ENCODE measurements at places on chromosomes 12 and 14.

DNA sequence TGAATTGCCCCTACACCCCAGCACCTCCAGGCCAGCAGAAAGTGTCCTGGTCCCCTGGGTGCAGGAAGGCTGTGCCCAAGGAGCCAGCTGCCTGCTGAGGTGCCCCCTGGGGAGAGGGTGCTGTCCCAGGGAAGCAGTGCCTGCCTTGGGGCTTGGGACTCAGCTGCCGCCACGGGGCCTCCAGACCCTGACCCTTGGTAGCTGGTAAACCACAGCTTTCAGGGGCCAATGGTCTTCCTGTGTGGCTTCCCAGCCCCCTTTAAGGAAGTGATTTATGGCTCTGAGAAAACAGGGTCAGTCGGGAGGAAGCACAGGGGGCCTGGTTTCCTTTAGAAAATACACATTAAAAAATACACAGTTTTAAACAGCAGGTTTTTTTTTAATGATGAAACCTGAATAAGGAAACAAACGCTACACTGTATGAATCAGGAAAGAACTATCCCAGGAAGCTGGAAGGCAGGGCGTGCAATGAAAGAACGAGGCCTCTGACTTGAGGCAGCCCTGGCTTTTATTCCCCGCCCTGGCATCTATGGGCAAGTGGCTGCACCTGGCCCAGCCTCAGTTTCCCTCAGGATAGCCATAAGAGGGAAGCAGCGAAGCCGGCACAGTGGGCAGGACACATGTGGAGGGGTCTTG is 40.6 kb upstream of the EML1 start:
- no peak for DNase-seq

DNA sequence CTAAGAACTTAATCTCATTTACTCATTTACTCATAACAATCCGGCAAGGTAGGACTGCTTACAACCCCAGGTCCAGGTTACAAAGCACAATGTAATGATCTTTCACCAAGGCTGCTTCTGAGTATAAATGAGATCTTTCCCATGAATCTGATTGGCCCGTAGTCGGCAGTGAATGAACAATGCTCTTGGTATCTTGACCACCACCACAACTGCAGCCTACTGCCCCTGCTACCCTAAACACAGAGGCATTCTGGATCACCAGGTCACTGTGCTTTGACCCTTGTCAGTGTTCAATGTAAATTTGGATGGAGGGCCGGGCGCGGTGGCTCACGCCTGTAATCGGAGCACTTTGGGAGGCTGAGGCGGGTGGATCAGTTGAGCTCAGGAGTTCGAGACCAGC is 15.9 kb downstream of the FAM181A start:
- DNase-seq, result no peak

DNA sequence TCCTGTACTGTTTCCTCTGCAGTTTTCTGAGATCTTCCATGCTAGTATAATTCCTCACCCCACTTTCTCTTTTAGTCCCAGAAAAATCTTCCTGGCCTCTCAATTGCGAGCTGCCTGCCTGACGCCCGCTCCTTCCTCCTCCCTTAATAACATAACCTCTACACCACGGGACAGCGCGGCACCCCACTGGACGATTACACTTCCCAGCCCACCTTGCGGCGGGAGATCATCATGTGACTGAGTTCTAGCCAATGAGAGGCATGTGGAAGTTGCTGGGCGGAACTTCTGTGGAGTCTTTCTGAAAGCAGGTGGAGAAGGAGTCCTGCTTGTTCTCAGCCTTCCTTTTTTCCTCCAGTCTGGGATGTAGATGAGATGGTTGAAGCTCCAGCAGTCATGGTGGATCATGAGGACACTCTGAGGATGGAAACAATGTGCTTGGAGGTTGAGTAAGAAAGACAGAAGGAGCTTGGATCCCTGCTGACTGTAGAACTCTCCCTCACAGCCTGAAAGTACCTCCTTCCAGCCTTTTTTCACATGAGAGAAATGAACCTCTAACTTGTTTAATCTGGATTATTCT is 133.6 kb upstream of the VRK1 start:
- no peak for DNase-seq

GRCh38 chr14:96752125-96752524 is 45.1 kb upstream of the VRK1 start:
- DNase-seq, result no peak

GRCh38 chr14:35343702-35344101 is 51.5 kb downstream of the PSMA6 start:
- DNase-seq, result no peak

- no peak for DNase-seq
Observed at GRCh38 chr12:109014984-109015765, 5.7 kb downstream of the SVOP start.

DNA sequence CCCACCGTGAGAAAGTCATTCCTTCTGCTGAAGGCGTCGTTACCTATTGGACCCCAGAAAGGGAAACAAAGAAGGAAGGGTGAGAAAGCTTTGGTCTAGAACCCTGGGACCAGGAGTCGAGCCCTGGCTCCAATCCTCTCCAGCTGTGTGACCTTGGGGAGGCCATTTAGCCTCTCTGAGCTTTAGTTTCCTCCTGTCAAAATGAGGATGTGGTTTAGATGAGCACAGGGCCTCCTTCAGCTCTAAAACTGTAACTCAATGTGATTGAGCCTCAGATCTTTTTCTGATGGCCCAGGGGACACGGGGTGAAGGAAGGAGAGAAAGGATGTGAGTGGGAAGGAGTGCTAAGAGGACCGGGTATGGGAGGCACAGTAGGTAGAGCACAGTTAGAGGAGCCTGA is 7.7 kb downstream of the JDP2 start:
- DNase-seq, result no peak

All from stimulated activated CD4-positive, alpha-beta T cell treated with anti-CD3 and anti-CD28 coated beads, Interleukin-12 subunit alpha, Interleukin-12 subunit beta, amount 100 ng/mL, for 4 hours (primary cell).